Stimulated activated CD8-positive, alpha-beta memory T cell treated with anti-CD3 and anti-CD28 coated beads, Interleukin-4, amount 100 ng/mL, for 1 hour (primary cell): ENCODE measurements at places on chromosomes 7 and 10.

DNA sequence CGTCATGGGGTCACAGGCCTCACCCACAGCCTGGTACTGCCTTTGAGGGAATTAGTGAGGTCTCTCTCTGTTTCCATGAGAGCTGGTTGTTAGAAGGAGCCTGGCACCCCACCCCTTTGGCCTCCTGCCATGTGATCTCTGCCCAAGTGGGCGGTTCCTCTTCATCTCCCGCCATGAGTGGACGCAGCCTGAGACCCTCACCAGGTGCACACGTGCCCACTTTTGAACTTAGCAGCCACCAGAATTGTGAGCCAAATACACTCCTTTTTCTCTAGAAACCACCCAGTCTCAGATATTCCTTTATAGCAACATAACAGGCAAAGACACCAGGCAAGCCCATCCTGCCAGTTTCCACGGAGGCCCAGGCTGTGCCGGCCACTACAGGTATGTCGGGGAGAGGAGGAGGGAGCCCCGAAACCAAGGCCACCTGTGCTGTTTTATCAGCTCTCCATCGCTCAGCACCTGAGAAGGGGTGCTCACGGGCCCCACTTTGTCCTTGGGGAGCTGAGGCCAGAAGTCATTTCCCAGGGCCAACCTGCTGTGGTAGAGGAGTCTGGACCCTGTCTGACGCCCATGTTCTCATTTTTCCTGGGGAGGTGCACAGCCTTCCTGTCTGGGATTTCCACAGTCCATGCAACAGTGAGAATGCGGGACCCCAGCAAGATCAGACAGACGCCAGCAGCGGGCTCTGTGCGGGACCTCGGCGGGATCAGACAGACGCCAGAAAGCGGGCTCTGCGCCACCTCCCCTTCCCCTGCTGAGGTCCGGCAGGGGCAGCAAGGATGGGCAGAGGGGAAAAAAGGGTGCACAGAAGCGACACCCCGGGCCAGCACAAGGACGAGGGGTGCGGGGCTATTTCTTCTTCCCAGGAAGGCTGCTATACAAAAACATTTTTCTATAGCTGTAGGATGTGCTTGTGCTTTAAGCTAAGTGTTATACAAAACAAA lies 220.5 kb downstream of the ELFN1 start:
- DNase-seq, result no peak

DNA sequence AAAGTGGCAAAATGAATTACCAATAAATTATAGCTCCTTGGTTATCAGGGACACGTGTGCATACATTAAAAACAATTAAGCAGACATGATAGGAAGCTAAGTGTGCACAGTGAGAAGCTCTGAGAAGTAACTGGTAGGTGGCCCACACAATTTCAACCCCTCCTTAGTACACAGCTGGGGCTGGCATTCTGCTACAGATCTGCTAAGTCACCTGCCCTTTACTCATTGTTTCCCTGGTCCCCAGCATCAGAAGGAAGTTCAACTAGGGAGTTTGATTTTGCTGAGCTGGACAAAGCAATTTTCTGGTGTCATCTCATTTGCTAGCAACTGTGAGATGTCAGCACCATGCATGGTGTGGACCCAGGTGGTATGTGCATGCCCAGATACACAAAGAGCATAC lies 424.1 kb upstream of the NPVF start:
- DNase-seq, result no peak

DNA sequence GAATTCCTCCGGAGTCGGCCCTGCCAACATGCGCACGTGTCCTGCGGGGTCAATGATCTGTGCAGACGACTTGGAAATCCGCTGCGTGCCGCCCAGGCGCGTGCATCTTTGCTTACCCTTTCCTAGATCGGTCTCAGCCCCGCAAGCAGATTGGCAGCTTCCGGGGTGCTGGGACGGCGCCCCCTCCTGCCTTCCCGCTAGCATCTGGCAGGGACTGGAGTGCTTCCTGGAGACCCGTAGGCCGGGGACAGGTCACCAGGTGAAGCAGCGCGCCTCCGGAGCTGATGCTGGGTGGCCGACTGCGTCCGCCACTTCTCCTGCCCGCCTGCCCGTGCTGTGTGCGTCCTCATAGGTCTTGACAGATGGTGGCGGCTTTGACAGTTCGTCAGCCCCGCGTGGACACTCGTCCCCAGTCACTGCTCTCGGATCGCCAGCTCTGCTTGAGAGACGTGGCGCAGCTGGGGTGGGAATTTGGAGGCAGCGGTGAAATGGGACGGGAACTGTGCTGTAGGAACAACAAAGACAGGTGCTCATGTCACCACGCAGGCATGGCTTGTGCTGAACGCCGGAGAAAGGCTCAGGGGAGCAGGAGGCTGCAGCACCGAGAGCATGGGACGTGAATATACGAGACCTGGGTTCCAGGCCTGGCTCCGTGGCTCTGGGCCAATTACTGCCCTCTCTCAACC lies 21.9 kb upstream of the KCNK18 start:
- DNase-seq, result no peak

DNA sequence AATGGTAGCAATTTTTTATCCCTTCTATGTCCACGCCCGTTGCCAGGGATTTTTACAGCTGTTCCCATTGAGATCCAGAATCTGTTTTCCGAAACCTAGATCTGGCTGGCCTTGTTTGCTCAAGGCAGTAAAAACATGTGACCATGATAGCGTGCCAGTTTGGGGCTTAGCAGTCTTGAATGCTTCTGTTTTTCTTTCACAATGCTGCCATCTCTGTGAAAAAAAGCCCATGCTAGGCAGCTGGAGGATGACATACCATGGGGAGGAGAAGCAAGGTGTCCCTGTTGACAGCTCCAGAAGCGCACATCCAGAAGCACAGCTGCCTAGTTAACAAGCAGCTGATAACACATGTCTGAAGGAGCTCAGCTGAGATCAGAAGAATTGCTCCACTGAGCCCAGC lies 2.2 kb upstream of the ZNF92 start:
- no peak for DNase-seq

GRCh38 chr7:95110707-95111106 lies 203.3 kb downstream of the PPP1R9A start:
- no peak for DNase-seq

DNA sequence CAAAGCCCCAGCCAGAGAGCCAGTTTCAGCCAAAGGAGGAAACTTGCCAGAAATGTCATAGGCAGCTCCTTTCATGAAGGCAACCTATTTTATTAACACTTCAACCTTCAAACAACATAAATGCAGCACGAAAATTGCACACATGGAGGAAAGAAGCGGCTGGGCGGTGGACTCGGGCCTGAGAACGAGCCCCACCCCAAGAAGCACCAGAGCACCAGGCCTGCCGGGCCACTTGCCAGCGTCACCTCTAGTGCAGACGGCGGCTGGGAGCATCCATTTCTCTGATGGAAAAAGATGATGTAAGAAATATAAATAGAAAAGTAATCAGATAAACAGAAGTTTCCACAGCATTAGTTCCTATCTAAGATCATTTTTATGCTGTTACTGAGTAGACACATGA lies 100.0 kb downstream of the TCERG1L start:
- DNase-seq, result no peak

GRCh38 chr7:4774658-4775249 lies 669 bp upstream of the AP5Z1 start:
- no peak for DNase-seq

- no peak for DNase-seq
These were observed 24.2 kb downstream of the GPER1 start for GRCh38 chr7:1112109-1112508.

DNA sequence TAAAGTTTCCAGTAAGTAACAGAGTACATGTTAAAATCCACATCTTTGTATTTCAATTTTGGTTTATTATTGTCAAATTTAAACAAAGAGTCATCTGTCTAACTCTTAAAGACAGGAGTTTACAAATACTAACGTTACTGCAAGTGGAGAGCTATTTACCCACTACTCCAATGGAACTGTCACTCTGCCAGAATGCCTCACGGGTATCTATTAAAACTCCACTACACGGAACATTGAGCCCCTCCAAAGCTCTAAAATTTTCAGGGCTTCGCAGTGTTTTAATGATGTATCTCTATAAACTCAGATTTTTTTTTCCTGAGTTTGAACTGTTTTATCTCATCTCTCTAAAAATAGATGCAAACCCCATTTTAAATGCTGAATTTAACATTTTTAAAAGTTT lies 388.7 kb upstream of the SEMA3A start:
- DNase-seq, result no peak

DNA sequence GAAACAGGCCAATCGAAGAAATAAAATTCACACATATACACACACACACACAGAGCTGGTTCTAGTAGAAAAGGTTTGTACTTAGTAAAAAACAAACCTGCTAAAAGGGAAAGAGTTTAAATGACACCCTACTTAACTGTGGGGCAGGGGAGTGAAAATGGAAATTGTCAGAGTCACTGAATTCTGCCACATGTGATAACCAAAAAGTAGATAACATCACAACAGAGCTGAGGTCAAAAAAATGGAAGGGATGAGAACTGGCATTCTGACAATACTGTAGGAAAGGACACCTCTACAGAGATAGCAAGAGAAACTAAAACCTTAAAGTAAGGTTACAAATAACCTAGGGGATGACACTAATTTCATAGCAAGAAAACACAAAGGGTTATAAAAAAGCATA lies 74.6 kb downstream of the CACUL1 start:
- no peak for DNase-seq

DNA sequence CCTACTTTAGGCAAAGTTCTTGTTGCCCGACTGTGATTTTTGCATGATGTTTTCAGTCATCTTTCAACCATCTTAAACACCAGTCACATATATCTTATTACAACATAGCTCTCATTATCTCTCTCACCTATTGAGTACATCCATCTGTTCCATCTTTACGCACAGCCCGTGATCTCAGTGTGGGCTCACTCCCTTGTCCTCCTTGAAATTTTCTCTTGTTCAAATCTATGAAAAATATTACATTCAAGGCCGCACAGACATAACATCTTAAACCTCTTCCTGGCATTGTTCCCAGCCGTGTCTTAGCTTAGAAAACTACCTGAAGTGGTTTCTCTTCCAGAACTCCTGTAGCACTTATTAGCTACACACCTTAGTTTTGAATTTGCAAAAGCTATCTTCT lies 32.6 kb downstream of the NET1 start:
- no peak for DNase-seq

DNA sequence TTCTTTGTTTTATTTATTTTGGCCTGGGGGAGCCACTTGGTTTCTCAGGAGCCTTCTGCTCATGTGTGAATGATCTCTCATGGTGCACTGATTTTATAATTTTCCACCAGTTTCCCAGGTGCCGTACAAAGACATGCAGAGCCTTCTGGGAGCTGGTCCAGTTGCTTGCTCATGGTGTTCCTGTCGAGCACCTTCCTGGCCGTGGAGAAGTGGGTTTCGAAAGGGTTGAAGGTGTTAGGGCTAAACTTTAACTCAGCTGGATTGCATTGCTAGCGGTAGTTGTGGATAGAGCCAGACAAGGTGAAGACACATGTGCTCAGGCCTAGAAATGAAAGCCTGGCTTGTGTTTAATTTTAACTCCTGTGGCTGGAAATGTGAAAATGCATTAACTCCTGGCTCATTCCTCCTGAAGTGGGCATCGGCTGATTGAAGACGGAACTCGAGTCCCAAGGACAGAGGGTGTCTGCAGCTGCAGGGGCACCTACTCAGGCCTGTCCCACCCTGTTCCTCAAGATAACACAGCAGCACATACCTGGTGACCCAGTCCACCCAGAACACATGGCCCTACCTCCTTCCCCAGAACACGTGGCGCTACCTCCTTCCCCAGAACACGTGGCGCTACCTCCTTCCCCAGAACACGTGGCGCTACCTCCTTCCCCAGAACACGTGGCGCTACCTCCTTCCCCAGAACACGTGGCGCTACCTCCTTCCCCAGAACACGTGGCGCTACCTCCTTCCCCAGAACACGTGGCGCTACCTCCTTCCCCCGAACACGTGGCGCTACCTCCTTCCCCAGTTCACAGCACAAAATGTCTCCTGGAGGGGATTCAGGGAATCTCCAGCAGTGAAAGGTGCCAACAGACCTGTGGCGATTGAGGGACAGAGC lies 133.2 kb downstream of the WDR37 start:
- no peak for DNase-seq

- no peak for DNase-seq
These were observed 5.6 kb downstream of the LRRTM3 start for GRCh38 chr10:66931340-66931948.

DNA sequence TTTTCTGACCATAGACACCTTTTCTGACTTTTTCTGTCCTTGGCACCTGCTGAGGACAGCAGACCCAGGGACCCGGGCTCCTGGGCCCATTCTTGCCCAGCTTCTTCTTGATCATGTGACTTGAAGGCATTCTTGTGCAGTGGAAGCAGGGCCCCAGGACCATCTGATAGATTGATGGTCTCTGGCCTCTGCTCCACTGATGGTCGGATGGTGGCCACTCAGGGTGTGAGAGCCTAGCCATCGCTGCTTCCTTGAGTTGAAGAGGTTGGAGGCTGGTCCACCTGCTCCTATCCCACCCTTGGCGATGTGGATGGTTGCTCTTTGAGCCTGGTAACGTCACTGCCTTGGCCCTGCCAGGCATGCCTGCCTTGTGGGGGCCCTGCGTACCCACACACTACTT lies 37.8 kb upstream of the ZNF716 start:
- no peak for DNase-seq

DNA sequence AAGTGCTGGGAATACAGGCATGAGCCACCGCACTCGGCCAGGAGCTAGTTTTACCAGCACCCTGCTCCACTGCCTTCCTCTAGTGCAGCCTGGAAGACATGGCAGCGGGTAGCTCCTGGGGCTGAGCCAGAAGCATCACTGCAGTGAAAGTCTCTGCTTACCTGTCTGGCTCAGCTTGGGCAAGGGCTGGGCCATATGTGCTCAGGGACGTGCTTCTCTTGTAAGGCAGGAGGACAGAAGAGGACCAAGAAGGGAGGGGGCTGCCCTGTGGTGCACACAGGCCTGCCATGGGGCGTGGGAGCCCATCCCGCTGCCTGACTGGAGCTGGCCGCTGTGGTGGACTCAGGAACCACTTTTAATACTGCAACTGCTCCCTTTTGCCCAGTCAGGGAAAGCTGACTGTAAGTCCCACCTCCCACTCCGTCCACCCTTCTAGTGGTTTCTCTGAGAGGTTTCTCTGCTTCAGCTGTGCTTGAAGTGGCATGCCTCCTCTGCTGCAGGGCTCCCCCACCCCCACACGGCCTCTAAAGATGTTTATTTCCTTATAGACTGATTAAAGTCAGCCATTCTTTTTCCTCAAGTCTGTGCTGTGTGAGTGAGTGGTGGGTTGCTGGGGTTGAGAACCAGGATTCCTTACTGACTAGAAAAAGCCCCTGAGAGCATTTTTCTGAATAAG lies 25.3 kb upstream of the C10orf95 start:
- no peak for DNase-seq

- no peak for DNase-seq
These were observed 55.4 kb upstream of the INHBA start for GRCh38 chr7:41758321-41758720.

- no peak for DNase-seq
These were observed 432.6 kb downstream of the SDK1 start for GRCh38 chr7:3733541-3734140.
